Memory B cell (primary cell): ENCODE measurements at places on chromosomes 2 and 18.

- no peak for DNase-seq
These were observed 28.9 kb downstream of the PXDN start for GRCh38 chr2:1715184-1716013.

DNA sequence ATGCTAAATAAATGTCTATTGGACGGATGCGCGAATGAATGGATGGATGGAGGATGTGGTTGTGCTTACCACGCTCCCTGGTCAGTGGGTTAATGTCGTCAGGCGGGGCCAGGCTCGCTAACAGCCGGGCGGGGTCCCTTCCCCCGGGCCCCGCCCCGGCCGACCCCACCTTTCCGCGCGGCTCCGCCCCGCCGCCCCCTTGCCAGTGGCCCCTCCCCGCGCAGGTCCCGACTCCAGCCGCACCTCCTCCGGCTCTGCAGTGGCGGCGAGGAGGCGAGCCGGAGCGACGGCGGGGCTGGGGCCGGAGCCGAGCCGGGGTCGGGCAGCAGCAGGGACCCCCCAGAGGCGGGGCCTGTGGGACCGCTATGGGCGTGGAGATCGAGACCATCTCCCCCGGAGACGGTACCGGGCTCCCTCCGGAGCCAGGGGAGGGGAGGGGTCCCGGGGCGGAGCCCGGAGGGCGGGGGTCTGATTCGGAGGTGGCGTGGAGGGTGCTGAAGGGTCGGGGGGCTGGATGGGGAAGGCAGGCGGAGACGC is at the start of gene FKBP1B:
Gene FKBP1B, plus strand, starts transcription at position 257 of the 537 bp plus-strand sequence. Its CDS starts 109 bp downstream, at position 366.
- DNase-seq = peak; percentile 27

GRCh38 chr2:128370468-128371247 is 52.0 kb upstream of the HS6ST1 start:
- no peak for DNase-seq

DNA sequence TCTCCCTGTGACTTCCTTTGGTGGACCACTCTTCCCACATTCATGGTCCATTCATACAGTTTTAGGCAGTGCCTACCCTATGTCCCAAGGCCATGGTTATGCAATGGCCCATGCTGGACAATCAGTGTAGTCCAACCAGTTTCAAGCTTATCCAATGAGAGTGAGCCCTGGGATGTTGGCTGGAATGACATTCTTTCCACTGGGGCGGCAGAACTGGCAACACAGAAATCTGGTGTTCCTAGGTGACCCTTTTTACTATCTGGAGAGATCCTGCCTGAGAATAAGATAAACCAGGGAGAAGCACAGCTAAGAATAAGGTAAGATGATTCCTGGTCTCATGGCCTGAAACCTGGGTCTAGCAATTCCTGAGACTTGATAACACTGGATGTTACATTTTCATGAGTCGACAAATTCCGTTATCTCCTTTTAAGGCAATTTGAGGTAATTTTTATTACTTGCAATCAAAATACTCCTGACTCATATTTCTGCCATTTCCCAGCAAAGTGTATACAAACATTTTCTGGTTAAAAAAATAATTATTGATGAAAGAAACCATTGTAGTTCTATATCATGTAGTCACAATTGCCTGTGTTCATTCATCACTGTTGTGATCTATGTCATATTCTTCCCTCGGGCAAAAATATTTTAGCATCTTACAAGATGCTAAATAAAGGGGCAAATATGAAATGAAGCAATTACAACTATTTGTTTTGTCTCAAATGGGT is 271.5 kb upstream of the LYPD1 start:
- DNase-seq = no peak

- DNase-seq = no peak
These were observed 152.8 kb upstream of the STK17B start for GRCh38 chr2:196324211-196324610.

DNA sequence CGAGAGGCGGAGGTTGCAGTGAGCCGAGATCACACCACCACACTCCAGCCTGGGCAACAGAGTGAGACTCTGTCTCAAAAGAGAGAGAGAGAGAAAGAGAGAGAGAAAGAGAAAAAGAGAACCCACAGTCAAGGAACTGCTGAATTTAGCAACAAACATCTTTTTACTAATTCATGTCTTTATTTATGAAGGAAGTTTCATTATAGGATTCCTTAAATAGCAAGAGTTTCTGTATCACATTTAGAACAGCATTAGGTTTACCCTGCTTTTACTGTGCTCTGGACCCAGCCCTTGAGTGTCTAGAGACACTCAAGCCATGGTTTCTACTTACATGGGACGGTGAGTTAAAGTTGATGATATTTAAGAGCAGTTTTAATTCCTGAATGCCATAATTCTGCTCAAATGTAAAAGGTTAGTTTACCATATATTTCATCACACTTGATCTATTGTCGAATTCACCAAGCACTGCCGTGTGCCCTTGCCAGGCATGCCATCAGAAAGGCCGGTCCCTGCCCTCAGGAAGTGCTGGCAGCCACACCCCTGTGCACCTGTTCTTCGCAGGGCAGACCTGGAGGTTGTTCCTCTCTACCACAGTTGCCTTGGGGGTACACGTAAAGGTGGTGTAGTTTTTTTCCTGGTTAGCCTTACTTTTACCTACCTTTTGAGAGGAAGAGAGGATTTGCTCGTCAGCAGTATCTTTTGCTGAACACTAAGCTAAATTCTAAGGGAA is 153.3 kb downstream of the LDLRAD4 start:
- no peak for DNase-seq

- DNase-seq = no peak
These were observed 43.0 kb downstream of the KLF7 start for GRCh38 chr2:207122651-207123334.

DNA sequence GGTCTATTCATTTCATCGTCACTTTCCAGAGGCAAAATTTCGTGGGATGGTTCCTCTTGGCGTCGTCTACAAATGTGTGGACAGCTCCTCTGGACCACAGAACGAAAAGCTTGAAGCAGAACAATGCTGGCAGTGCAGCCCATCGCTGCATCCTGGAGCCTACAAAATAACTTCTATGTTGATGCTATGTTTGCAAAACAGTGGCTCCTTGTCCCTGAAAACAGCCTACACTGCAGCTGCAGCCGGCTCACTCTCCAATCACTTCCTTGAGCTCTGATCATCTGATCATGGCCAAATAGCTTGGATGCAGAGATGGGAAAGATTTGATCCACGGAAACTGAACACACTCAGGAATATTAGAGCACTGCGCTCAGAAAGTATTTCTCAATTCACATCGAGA is 60.0 kb downstream of the DOCK10 start:
- DNase-seq = no peak

- no peak for DNase-seq
These were observed 153.7 kb downstream of the SNTG2 start for GRCh38 chr2:1104364-1104763.
